Aorta (tissue), 5 donors: ENCODE measurements at places on chromosomes 2 and 18. TPM values are rescaled to one million over a fixed set of nuclear protein-coding genes. Genes with fewer than 3 reads are reported as not detected.

ZNF407 gene
- 16.0 TPM for total RNA-seq

ITGA6 gene
- 67.6 TPM for total RNA-seq

GPR35 gene
- total RNA-seq: 2.1 TPM

PRADC1 gene
- total RNA-seq: 12.4 TPM

SCYGR4 gene
- total RNA-seq: not detected

ASTL gene
- 0.57 TPM for total RNA-seq

HOXD12 gene
- total RNA-seq: not detected

TDRD15 gene
- 0.15 TPM for total RNA-seq

- no peaks in the 10 kb centered on the region for H3K36me3 ChIP-seq
- no peak for DNase-seq
- H3K27me3 ChIP-seq: no peaks in the 10 kb centered on the region
- H3K27ac ChIP-seq: no peak overlapping the region
- H3K4me3 ChIP-seq: no peak overlapping the region
Observed at GRCh38 chr2:196702641-196703040, 63.1 kb downstream of the CCDC150 start.

GRCh38 chr2:74515981-74516633 lies 1.9 kb downstream of the TLX2 start:
- DNase-seq: peak; percentile 84
- no peak overlapping the region for H3K4me3 ChIP-seq
- H3K27ac ChIP-seq: no peak overlapping the region
- no peaks in the 10 kb centered on the region for H3K36me3 ChIP-seq

DNA sequence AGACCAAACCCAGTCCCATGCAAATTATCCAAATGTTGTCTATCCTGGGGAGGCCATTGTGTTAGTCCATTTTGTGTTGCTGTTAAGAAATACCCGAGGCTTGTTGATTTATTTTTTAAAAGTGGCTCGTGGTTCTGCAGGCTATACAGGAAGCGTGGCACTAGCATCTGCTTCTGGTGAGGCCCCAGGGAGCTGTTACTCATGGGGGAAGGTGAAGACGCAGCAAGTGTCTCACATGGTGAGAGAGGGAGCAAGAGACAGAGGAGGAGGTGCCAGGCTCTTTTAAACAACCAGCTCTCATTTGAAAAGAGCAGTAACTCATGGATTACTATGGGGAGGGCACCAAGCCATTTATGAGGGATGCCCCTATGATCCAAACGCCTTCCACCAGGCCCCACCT lies 80.3 kb upstream of the ARL4C start:
- H3K4me3 ChIP-seq: no peak overlapping the region
- no peak overlapping the region for H3K27ac ChIP-seq
- no peaks in the 10 kb centered on the region for H3K36me3 ChIP-seq
- no peaks in the 10 kb centered on the region for H3K27me3 ChIP-seq
- no peaks in the 10 kb centered on the region for H3K4me1 ChIP-seq

DNA sequence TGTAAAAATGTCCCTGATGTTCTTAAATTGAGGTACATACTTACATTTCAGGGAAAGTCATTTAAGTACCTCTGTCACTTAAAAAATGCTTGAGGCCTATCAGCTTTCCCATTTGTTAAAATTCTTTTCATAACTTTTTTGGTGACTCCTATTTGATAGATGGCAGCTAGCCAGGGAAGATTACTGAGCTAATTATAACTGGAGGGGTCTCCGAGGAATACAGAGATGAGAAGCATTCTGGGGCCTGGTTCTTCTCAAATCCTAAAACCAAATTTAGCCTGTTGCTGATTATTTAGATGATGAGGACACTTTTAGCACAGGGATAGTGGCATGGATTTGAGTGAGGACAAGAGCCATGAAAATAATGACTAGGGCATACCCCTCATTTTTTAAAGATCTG lies 4.8 kb downstream of the UGP2 start:
- no peak overlapping the region for H3K4me3 ChIP-seq
- H3K27me3 ChIP-seq: no peaks in the 10 kb centered on the region
- DNase-seq: no peak
- H3K4me1 ChIP-seq: peaks cover 6% of the 10 kb centered on the region

DNA sequence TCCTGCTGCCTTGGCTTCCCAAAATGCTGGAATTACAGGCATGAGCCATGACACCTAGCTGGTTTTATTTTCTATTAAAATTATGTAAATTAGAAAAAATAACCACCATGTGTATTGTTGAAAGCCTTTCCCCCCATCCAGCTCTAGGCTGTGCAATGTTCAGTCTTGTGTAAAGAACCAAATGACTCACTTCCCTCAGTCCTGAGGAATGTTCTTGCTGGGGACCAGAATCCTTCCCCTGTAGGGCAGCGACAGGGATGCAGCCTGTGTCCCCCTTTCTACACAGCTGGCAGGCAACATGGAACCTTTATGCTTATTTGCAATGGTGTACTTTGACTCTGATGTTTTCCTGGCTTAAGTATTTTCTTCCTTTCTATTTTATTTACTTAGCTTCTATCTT lies 29.4 kb downstream of the AOX1 start:
- no peaks in the 10 kb centered on the region for H3K27me3 ChIP-seq
- H3K4me1 ChIP-seq: no peaks in the 10 kb centered on the region
- DNase-seq: no peak
- H3K4me3 ChIP-seq: no peak overlapping the region
- H3K36me3 ChIP-seq: no peaks in the 10 kb centered on the region

DNA sequence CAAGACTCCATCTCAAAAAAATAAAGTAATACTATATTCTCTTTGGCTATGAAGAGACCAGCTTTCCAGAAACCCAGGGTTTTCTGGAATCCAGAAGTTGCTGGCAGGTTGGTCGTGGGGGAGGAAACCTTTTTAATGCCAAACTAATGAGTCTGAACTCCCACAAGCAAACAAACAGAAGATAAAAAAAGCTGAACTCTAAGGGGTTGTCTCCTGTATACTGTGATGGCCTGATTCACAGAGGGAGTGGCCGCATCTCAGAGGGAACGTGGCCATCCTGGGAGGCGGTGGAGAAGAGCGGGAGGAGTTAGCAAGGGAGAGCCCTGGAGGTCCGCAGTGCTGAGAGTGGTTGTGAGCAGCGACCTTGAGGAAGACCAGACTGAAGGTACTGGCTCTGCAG lies 36.1 kb downstream of the LIMS1 start:
- H3K4me3 ChIP-seq: no peak overlapping the region
- DNase-seq: no peak
- no peaks in the 10 kb centered on the region for H3K27me3 ChIP-seq
- H3K4me1 ChIP-seq: peaks cover 12% of the 10 kb centered on the region
- H3K36me3 ChIP-seq: no peaks in the 10 kb centered on the region
- H3K27ac ChIP-seq: no peak overlapping the region

GRCh38 chr2:162092008-162092390 lies 18.0 kb upstream of the DPP4 start:
- no peaks in the 10 kb centered on the region for H3K27me3 ChIP-seq
- no peaks in the 10 kb centered on the region for H3K36me3 ChIP-seq
- H3K4me3 ChIP-seq: no peak overlapping the region
- no peaks in the 10 kb centered on the region for H3K4me1 ChIP-seq

- peak; percentile 82 for DNase-seq
- H3K27me3 ChIP-seq: no peaks in the 10 kb centered on the region
- H3K4me3 ChIP-seq: no peak overlapping the region
Observed at GRCh38 chr18:9719421-9719981, 11.4 kb downstream of the RAB31 start.

GRCh38 chr2:121944072-121944831 lies 188.8 kb downstream of the TSN start:
- no peak for DNase-seq
- H3K4me1 ChIP-seq: no peaks in the 10 kb centered on the region
- no peak overlapping the region for H3K27ac ChIP-seq
- no peaks in the 10 kb centered on the region for H3K27me3 ChIP-seq

GRCh38 chr2:237735798-237736197 lies 62.8 kb upstream of the RBM44 start:
- H3K36me3 ChIP-seq: no peaks in the 10 kb centered on the region
- no peak for DNase-seq
- peaks cover 6% of the 10 kb centered on the region for H3K4me1 ChIP-seq
- no peak overlapping the region for H3K4me3 ChIP-seq

DNA sequence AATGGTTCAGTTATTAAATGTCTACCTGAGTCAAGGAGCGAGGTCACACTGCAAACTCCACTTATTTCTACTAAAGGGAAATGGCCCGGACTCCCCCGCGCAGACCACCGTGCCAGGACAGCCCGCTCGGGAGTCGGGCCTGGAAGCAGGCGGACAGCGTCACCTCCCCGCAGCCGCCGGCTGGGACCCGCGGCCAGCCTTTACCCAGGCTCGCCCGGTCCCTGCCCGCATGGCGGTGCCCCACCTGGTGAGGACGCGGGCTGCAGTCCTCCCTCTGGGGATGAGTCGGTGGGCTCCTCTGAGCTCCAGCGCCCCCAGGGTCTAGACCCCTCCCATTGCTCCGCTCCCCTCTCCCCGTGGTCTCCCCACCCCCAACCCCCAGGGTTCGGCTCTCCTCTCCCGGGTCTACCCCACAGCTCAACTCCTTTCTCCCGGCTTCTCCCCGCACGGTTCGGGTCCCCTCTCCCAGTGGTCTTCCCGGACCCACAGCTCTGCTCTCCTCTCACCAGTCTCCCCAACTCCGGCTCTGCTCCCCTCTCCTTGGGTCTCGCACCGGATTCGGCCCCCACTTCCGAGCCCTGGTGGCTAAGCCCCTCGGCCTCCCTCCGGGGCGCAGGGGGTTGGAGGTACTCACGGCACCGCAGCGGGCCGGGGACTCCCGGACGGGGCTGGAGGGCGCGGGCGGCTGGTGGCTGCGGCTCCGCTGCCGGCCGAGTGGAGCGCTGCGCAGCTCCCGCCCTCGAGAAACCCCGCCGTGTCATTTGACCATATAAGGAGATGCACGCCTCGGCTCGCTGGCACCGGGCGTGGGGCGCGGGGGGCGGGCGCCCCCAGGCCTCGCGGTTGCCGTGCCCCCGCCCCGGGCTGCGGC lies at the start of gene FHL2:
Gene FHL2 (minus strand): TSS at position 716 of the 871 bp plus-strand sequence. CDS start 12,535 bp downstream, outside the sequence.
- H3K4me3 ChIP-seq: peak within 1 kb of the TSS; percentile 58
- H3K36me3 ChIP-seq: no peaks in the 10 kb centered on the region
- peak; percentile 90 for DNase-seq
- H3K4me1 ChIP-seq: peaks cover 6% of the 10 kb centered on the region
- no peak within 1 kb of the TSS for H3K27ac ChIP-seq

DNA sequence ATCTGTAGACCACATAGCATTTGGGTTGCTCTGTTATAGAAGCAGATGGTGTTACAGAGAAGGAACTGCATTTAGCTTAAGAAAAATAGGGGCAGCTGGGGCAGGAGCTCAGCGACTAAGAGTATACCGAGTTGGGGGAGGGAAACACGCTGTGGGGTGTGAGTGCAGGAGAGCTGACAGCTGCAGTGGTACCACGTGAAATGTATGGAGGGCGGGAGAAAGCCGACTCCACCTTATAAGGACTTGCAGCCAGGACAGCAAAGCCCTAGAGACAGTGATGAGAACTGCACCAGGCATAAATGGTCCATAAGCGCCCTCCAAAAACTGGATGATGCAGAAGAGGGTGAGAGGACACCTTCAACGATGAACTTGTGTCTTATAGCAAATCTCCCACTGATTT lies 237.6 kb downstream of the PRKCE start:
- H3K4me3 ChIP-seq: no peak overlapping the region
- no peak overlapping the region for H3K27ac ChIP-seq
- H3K36me3 ChIP-seq: no peaks in the 10 kb centered on the region
- no peaks in the 10 kb centered on the region for H3K4me1 ChIP-seq
- no peak for DNase-seq

- H3K4me3 ChIP-seq: no peak overlapping the region
- no peaks in the 10 kb centered on the region for H3K4me1 ChIP-seq
- H3K27ac ChIP-seq: no peak overlapping the region
- H3K27me3 ChIP-seq: no peaks in the 10 kb centered on the region
Observed at GRCh38 chr2:18096836-18097405, 218.5 kb downstream of the KCNS3 start.

DNA sequence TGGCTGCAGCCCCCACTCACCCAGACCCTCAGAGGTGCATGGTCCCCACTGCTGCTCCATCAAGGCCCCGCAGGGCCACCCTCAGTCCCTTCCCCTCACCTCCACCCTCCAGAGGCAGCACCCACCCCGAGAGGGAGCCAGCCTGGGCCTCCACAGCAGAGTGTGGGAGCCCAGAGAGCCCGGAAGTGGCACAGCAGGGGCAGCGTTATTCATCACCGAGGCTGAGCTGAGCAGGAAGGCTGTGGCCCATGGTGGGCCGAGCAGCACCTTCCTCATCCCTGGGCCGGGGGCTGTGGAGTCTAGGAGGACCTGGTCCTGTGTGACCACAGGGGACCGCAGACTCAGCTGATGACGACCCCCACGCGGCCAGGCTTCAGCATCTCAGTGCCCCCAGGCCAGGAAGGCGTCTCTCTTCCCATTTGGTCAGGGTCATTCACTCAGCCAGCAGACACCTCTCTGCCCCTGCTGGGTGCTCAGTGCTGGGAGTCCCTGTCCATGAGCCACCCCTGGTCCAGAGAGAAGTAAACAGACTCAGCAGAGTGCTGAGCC lies 258.1 kb downstream of the ATAD2B start:
- no peaks in the 10 kb centered on the region for H3K4me1 ChIP-seq
- H3K27ac ChIP-seq: no peak overlapping the region
- no peak for DNase-seq
- H3K27me3 ChIP-seq: no peaks in the 10 kb centered on the region
- no peaks in the 10 kb centered on the region for H3K36me3 ChIP-seq

GRCh38 chr2:104250635-104251034 lies 603.3 kb upstream of the POU3F3 start:
- no peak overlapping the region for H3K27ac ChIP-seq
- no peak for DNase-seq
- H3K36me3 ChIP-seq: no peaks in the 10 kb centered on the region

DNA sequence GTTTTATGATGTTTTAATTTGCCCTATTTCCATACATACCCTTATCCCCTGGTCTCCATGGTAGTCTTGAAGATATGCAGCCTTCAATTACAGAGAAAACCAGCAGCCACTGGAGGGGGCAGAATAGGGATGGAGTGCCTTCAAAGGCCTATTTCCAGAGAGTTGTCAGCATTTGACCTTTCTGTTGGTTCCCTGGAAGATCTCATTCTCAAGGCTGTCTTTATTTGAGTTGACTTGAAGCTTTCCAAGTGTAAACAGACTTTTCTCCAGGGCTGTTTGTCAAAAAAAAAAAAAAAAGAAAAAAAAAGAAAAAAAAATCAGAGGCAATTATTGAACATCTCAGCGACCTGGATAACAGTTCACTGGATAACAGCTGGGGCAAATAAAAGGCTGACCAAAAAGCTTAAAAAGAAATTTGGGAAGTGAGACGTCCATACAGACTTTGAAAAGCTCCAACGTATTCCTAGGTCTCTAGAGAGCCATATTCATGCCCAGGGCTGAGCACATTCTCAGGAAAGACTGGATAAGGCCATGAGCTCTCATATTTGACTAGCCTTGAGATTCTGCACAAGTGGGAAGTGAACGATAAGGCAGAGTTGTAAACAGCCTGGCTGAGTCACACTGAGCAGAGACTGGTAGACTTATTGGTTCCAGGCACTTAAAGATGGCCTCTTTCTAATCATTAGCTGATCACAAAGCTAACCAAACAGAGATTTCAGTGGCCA lies 126.6 kb downstream of the VAPA start:
- H3K4me3 ChIP-seq: no peak overlapping the region
- no peak for DNase-seq
- H3K27ac ChIP-seq: no peak overlapping the region
- no peaks in the 10 kb centered on the region for H3K36me3 ChIP-seq
